ENCODE measurements at places on chromosomes 3 and 15.
A peak's percentile ranks its signal among the peaks of the same experiment; 100 is the strongest.

- no peak for DNase-seq
Observed at GRCh38 chr15:27824841-27825422, 274.2 kb downstream of the OCA2 start.

DNA sequence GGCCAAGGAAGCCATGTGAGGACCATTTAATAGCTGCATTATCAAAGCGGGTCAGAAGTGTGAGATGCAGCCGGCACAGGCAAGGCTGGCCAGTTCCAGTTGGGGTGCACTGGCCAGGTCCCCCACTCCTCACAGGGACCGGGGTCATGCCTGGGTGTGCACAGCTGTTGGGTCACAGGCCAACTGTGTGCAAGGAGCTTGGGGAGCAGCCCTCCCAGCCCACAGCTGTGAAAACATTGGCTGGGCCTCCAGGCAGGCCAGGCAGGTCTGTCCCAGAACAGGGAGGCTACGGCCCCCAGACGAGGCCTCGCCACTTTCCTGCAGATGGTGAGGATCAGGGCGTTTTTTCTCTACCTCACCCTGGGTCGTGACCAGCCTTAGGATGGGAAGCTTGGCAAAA, 521.0 kb downstream of the NTRK3 start:
- no peak for DNase-seq

DNA sequence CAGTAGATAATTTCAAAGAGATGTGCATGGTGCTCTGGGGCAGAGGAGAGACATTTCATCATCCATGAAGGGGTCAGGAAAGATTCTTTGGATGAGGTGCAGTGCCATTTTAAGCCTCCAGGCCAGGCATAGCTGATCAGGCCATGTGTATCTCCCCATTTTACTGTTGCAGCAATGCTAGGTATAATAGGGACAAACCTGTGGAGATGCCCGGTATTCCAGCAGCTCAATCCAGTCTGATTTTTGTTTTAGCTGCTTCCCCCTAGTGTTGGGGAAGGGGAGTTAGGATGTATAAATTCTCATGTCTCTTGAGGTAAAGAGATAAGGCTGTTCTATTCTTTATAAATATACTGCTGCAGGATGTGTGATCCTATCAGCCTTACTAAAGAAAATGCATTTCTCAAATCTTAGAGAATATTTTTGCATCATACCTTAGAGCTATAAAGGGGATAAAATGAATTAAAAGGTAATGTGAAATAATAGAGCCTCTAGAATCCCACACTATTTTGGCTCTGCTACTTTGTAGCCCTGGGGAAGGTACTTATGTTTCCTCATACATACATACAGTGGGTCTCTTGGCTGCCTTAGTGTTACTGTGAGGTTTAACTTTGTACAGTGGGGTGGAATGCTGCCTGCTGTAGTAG, 5.2 kb downstream of the CDV3 start:
- no peak for DNase-seq

DNA sequence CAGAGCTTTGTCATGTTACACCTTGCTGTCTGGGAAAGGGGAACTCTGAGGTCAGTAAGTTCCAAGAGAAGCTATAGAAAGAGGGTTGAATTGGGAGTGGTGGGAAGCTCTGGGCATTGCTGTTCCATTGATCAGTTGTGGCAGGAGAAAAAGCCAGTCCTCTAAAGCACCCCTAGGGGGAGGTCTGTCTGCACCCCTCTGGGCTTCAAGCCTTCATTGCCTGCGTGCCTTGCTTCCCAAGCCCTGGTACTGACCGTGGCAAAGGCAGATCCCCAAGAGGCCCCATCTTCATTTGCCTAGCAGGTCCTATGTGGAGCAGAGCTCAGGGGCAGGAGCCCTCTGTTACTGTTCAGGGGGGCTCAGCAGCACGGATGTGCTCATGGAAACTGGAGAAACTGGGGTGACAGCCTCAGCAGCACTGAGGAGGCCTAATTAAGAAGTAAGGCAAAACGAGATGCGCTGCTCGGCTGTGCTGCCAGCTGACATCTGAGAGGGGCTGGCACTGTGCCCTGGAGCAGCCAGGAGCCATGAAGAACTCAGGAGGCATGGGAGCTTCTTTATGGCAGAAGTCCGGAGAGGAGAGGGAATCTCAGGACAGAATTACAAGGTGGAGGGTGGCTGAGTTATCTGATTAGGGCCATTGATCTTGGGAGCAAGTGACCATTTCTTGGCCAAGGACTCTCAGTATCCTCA, 270.9 kb downstream of the RPLP1 start:
- no peak for DNase-seq

- peak; percentile 34 for DNase-seq
Observed at GRCh38 chr3:28376424-28376823, 27.8 kb upstream of the AZI2 start.

DNA sequence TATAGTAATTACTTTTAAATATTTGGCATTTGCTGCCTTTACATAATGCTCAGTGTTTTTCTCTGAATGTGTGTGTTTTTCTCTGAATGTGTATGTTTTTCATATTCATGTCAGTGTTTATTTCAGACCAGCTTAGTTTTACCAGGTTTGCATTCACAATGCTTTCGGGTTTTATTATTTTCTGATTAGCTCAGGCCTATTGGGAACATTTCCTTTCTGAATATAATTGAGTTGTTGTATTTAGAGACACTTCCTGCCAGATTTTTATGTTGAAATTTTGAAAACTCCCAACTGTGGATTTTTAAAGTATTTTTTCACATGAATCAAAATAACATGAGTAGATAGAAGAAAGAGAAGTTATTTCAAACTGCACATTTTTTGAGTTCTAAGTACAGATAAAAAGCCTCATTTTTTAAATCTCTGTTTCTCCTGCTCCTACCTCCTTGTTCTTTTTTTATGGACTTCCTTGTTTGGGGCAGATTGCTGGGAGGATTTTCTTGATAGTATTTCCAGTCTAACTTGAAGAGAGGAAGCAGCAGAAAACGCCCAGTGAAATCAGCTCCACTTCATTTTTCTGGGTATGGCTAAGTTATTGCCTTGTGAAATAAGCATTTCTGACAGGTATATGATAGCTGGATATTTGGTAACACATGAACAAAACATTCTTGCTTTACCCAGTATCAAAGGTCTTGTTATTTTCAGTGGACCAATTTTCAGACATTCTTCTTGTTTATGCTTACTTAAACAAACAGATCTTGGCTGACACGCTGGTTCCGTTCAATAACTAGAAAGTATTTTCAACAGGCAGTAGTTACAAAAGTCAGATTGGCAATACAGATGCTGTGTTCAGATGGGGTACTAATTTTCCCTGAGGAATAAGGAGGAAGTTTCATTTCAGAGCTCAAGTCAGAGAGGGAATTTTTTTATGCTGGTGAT, 70.7 kb downstream of the RIOX2 start:
- DNase-seq: no peak

DNA sequence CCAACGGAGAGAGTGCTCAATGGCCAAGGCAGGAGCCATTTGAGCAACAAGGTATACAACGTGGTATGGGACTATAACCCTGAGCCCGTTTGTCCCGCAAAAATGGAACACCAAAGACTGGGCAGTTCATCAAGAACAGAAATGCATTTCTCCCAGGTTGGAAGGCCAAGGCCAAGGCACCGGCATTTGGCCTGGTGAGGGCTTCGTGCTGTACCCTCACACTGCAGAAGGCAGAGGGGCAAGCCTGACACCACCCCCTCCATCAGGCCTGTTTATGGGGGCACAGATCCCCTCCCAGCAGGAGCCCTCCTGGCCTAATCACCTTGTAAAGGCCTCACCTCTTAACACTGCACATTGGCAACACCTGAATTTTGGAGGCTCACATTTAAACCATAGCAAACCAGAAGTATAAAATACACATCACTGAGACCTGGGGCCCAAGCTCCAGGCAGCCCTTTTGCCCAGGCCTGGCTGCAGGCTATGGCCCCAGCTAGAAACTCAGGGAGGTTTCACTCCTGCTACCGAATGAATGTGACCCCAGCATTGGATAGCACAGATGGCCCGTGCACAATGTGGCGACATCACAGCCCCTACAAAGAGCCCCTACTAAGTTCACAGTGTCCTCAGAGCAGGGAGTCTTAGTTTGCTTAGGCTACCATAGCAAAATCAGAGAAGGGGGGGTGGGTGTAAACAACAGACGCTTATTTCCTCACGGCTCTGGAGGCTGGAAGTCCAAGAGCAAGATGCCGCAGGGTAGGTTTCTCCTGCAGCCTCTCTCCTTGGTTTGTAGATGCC, 47.1 kb downstream of the KLF15 start:
- DNase-seq: no peak

- no peak for DNase-seq
Observed at GRCh38 chr3:129016356-129016719, 15.2 kb downstream of the EFCC1 start.

DNA sequence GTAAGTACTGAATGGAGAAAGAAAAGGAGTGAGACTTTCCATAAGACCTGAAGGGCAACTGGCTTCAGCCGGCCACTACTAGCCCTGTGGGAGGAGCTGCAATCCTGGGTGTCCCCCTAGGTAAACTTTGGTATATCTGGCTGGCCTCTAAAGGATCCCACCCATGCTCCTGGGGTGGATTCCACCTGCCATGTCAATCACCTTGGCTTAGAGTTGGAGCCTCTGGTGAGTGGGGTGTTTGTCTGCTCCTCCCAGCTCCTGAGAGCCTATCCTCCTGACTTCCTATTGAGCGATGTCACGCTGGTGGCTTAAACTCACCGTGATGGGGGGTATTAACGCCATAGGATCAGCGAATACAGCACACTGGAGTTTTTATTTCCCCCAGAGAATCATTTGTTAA, 2.6 kb downstream of the SPTBN5 start:
- DNase-seq: no peak

DNA sequence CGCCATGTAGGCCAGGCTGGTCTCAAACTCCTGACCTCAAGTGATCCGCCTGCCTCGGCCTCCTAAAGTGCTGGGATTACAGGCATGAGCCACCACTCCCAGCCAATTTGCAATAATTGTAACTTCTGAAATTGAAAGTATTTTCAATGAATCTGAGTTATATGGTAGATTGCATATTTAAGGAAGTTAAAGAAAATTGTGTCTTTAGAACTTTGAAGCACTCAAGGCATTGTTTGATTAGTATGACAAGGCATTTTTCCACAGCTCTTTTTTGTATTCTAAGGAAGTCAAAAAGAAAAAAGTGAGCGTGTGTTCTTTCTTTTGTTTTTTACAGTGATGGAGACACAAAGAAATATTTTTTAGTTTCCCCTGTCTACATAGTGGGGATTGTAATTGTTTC, 15.7 kb upstream of the RPLP1 start:
- no peak for DNase-seq

DNA sequence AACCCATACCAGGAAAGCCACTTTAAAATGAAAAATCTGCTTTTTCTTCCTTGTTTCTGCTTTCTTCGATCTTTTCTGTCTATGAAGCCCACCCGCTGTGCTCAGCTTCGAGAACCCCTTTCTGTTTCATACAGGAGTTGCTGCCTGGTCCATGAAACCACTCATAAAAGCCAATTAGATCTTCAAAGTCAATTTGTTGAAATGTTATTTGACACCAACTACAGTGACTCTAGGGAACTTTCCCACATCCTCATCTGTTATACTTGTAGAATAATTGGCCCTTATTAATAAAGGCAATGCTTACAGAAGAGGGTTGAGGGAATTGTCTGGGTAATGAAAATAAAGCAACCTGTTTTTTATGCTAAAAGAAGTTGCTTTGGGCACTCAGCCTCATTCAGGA, 523.6 kb downstream of the OCA2 start:
- no peak for DNase-seq

- DNase-seq: no peak
Observed at GRCh38 chr15:73033611-73034010, 18.7 kb upstream of the NEO1 start.

DNA sequence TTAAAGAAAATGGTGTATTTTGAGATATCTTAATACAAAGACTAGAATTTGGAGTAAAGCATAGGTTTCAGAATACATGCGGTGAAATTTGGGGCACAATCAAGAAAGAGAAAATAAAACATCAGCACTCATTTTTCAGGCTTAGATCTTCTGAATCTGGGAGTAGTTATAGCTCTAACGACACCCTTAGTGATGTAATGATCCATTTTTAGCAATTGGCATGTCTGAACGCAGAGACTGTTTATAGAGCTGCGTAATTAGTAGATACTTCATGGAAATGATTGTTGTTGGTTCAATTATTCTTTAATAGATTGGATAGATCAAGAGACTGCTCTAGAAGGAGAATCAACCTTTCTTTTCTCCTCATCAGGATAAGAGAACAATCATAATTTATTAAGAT, 47.5 kb upstream of the SNRK start:
- no peak for DNase-seq

GRCh38 chr3:154430014-154430413, at the start of gene GPR149:
Gene GPR149, minus strand, starts transcription at chr3:154430190. Its CDS starts 575 bp downstream, at chr3:154429615.
- no peak for DNase-seq

GRCh38 chr15:47744496-47744895, 27.2 kb downstream of the SEMA6D start:
- no peak for DNase-seq

- DNase-seq: no peak
Observed at GRCh38 chr15:69265347-69265955, 33.3 kb upstream of the PAQR5 start.

DNA sequence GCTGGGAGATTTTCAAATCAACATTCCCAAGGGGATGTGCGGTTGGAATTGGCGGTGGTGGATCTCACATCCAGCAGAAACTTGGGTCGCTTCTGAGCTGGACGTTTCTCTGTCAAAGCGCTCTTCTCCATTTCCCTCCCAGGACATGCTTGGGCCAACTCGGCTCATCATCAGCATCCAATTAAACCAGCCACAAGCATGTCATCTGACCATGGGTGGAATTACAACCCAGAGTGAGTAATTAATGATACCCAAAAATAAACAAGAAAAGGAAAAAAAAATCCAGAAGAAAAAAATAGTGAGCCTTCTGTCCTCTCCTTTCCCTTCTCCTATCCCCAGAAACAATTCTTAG, 111.2 kb downstream of the XXYLT1 start:
- DNase-seq: no peak

DNA sequence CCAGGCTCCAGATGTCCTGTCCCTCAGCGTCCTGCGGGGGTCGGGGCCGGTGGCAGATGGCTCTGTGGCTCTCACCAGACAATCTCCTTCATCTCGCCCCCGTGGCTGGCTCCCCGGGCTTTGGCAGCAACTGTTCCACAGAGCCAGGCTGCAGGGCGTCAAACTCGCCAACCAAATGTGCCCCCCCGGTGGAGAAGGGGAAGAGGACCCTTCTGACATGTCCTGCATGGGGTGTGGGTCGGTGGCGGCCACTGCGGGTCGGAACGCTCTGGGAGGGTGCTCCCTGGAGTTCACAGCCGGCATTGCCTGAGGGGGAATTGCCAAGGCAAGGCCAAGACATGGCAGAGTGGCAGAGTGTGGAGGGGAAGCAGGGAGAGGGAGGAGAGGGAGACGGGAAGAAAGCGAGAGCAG, 36.0 kb downstream of the BDH1 start:
- DNase-seq: no peak

DNA sequence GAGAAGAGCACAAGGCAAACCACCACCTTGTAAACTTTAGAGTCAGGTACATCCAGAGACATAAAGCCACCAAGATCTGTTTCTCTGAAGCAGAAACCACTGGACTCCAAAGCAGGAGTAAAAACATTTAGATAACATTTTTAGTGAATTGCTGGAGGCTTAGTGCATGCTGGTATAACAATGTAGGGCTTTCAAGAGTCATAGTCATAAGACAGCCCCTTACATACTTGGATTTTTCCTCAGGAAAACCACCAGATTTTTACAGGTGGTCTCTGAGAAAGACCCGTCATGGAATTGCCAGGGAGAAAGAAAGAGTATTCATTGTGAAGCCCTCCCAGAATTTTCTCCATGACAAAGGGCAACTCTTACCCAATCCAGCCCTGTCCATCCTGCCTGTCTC, 434.5 kb upstream of the NAALADL2 start:
- DNase-seq: no peak

All from fibroblast of skin of left biceps (primary cell).